ENCODE measurements at places on chromosomes 5 and 9. TPM values are rescaled to one million over a fixed set of nuclear protein-coding genes. Genes with fewer than 3 reads are reported as not detected.

PCDHB4 gene
- total RNA-seq, result 7.3 TPM

CDK7 gene
- 5.2 TPM for total RNA-seq

TMEM252 gene
- not detected for total RNA-seq

MEIKIN gene
- not detected for total RNA-seq

FUT7 gene
- total RNA-seq, result not detected

INSYN2B gene
- 4.2 TPM for total RNA-seq

FER gene
- total RNA-seq, result 42.4 TPM

ANKRD20A1 gene
- 1.3 TPM for total RNA-seq

PCDH1 gene
- 55.5 TPM for total RNA-seq

PCDHGA3 gene
- total RNA-seq, result 10.5 TPM

DMRT3 gene
- total RNA-seq, result 0.22 TPM

PCDHGA9 gene
- 13.8 TPM for total RNA-seq

FIBCD1 gene
- total RNA-seq, result not detected

LEAP2 gene
- 3.1 TPM for total RNA-seq

C5orf34 gene
- total RNA-seq, result 0.63 TPM

SLC22A4 gene
- total RNA-seq, result 1.9 TPM

LECT2 gene
- not detected for total RNA-seq

Data from tibial nerve (tissue), 4 donors.